HuH-7 (cell line): ENCODE measurements at places on chromosomes 5 and 9.

DNA sequence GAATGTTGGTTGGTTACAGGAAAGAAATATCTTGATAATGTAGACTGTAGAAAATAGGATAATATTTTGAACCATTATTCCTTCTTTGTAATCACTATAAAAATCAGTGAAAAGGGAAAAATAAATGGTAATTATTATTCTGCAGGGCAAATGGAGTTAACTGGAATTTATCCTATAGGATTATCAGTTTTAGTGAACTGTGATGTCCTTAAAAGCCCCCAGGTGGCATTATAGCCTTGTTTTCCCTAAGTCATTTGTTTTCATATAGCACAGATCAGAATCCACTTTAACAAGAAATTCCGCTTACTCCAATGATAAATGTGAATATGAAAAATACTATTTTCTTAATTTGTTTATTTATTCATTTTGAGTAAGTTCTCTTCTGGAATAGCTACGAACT, 26.2 kb upstream of the WDR41 start:
- no peak for DNase-seq

DNA sequence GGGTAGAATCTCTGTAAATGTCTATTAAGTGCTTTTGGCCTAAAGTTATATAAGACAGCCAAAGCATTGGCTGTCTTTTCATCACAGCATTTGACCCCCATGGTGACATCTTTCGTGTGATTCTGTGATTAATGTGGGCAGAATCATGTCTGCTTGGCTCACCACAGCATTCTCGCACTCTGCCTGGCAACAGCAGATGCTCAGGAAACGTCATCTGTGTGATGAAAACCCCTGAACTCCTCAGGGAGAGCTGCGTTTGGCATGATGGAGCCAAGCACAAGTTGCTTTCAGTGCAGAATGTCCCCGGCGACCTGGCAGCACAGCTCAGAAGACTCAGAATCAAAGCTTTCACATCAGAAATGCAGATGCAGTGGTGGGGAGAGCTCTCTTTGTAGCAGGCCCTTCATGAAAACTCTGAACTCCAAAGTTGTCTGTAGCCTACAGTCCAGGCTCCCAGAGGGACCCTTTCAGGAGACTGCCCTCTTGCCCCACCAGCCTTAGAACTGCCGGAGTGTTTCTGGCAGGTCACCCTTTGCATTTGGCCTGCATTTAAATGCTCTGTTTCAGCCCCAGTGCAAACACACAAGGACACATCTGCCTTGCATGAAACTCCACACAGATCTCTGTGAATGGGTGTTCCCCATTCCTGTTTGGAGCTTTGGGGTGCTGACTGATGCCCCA, 155.6 kb upstream of the PANK3 start:
- DNase-seq: no peak

- no peak for DNase-seq
Measured at GRCh38 chr9:123631862-123632261, 275.9 kb downstream of the CRB2 start.

DNA sequence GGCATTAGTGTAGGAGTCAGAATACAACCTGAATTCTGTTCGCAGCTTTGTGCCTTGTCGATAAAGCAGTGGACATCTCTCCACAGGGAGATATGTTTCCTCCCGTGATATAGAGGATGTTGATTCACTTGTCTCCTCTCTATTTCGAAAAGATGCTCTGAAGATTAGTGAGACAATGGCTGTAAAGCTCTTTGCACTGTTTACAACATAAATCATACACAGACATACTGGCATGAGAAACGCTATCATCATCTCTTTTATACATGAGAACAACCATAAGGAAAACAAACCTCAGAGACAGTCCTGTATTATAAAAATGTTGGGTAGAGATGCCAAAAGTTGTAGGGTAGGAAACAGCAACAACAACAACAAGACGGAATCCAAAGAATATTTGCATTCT, 507.4 kb downstream of the RAB3C start:
- DNase-seq: no peak

GRCh38 chr5:179698935-179699615, at the start of gene CANX:
TSS of gene CANX (plus strand) at chr5:179698967. CDS start at chr5:179705682, 6,715 bp downstream.
- DNase-seq: no peak

- no peak for DNase-seq
Measured at GRCh38 chr5:7096294-7096693, 299.6 kb upstream of the ADCY2 start.

DNA sequence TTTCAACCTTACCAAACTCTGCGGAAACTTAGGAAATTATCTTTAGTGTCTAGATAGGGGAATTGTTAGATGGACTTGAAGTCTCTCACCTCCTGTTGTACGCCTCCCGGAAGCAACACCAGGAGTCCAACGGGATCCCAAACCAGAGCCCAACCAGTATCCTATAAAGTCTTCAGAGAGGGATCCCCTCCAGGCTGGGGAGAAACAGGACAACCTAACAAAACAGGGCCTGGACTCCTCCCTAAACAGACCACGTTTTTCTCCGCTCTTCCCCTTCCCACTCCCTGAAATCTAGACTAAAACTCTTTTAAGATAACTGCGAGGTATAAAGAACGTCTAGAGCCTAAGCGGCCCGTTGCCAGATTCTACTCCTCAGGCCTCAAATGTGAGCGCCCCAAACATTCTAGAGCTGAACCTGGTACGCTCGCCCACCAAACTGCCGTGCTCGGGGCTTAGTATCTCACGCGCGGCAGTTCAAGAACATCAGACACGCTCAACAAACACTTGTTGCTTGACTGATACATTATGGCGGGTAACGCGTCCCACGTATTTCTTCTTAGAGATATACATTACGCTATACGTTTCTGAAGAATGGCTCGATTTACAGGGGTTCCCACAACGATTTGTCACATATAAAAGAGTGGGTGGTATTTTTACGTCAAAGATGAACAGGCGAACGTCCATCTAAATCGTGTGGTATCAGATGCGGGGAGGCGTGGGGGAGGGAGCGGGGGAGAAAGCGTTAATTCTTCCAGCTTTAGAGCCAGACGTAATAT, 663 bp upstream of the SMIM27 start:
- peak; percentile 8 for DNase-seq

- no peak for DNase-seq
Measured at GRCh38 chr9:27836661-27837401, 263.6 kb upstream of the C9orf72 start.

GRCh38 chr9:20726144-20726543, 42.1 kb downstream of the FOCAD start:
- no peak for DNase-seq

DNA sequence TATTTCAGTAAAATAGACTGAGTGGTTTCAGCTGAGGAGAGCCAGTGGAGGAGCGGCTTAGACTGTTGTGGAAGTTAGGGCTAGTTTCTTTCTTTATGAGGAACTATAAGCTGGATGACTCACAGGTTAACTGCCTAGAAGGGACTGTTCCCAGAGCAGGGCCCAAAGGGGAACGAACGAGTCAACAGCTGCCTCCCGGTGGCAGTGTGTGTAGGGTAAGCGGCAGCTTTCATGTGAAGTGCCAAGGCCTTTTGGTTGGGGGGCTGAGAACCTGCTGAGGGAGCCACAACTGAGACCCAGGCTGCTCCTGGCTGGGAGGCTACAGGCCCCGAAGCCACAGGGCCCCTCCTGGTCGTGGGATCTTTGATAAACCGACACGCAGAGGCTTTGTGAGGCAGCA, 7.0 kb downstream of the SQSTM1 start:
- DNase-seq: no peak

DNA sequence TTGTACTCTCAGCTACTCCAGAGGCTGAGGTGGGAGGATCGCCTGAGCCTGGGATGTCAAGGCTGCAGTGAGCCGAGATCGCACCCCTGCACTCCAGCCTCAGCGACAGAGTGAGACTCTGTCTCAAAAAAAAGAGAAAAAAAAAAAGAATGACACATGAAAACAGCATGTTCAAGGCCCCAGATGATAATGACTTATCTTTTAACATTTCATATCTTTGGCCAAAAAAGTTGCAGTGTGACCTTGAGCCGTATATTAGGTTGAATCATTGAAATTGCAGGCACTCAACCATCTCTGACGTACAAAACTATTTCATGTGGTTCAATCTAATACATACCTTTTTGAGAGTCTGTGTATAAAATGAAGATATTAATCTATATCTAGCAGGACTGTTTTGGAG, 79.1 kb upstream of the CPEB4 start:
- DNase-seq: no peak

DNA sequence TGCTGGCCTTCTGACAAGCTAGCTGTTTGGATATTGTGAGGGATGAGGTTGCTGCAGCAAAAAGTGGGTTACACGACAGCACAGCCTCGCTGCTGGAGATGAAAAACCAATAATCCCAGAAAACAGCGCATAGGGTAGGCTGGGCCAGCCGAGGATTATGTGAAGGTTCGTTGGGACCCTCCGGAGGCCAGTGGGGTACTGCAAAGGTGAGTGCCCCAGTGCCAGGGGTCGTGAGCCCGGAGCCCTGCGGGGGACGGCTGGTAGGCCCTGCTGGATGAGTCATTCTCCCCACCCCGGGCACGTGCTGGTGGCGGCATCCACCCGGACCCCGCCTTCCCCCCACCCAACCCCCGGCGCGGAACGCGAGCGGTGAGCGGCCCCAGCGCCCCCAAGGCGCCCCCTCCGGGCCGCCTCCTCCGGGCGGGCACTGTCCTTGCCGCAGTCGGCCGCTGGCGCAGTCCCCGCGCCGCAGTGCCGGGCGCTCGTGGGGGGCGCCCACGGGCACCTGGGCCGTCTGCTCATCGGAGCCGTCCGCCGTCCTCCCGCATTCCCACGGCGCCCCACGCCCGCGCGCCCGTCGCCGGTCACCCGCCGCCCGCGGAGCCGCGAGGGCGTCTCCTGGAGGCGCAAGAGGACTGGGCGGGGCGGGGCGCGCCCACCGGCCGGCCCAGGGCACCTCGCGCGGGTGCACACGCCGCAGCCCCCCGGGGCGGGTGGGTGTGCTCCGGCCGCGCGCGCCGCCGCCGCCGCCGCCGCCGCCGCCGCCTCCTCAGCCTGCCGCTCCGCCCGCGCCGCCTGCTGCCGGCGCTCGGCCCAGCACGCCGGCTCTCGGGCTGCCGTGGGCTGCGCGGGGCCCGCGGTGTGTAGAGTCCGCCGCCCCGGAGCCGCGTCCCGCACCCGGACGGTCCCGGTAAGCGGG, at the start of gene PHF24:
PHF24 (plus strand) TSS at position 794 of the 919 bp plus-strand sequence. CDS start 13,014 bp downstream, outside the sequence.
- peak; percentile 29 for DNase-seq

GRCh38 chr5:158099571-158100105, 240.7 kb upstream of the CLINT1 start:
- DNase-seq: no peak

DNA sequence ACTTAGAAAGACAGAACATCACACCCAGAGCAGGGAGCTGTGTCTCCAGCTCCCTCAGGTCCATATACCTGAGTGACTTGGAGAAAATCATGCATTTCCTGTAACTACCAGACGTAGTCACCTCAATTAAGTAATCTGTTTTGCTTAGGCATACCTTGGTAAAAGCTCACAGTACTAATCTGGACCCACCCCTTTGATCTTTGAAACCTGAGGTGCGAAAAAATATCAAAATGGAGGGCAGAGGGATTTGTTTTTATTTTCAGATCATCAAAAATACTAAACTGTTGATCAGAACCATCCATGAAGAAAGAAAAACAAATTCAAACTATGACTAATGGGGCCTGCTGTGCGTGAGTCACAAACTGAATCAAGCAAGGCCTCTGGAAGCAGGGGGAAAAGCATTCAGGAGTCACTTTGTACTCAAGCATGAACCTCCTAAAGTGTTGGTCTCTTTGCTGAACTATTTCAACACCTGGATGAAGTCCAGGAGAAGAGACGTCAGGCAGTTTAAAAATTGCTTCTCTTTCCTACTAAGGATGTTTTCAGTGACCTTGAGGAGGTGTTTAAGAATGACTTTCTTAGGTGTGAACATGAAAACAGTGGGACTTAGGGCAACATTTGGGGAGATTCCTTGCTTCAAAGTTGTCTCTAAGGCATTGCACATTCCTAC, 76.3 kb downstream of the MUSK start:
- no peak for DNase-seq

DNA sequence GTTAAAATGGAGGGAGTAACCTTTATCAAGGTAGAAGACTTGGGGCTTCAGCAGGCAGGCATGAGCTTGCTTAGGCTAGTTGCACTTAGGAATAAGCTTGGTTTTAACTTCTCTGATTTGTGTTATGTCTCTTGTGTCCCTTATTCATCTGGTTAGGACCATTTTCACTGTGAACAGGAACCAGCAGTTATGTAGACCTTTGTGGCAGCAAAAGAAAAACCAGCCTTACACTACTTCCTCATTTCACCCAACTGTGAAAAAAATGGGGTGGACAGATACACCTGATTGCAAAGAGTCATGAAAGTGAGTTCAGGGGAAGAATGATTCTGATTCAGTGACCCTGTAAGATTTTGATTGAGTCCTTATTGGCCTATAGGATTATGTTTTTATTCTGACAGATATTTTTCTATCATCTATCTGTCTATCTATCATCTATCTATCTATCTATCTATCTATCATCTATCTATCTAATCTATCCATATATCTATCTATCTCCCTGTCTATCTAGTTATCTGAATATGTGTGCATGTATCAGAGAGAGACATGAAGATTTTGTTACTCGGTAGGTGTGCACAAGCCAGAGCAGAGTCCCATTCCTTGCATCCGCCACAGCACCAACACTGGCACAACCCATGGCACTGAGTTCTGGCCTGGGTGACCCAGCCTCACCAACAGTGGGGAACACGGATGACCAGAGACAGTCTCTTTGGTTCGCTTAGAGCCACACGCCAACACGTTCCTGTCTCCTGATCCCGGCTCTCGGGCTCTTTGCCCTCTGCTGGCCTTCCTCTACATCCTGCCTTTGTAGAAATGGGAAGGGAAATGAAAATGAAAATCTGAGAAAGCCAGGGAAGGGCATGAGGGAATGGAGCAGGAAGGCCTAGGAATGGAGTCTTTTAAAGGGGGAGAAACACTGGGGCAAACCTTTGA, 1.3 kb upstream of the ZNF366 start:
- no peak for DNase-seq

DNA sequence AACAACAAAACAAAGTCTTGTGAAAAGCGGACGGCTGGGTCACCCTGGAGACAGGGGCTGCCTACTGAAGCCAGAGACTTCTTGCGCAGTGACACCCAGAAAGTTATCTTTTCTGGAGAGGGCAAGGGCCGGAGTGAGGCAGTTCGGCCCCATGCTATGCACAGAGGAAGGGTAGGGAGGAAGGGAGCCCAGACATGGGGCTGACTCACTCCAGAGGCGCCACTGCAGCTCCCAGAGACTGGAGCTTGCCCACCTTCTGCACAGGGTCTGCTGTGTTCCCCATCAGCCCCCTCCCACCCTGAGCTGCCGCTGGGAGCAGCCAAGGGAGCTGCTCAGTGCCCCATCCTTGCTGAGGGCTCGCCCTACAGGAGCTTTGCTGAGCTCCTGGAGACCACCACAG, 13.3 kb downstream of the SLC6A3 start:
- DNase-seq: no peak

DNA sequence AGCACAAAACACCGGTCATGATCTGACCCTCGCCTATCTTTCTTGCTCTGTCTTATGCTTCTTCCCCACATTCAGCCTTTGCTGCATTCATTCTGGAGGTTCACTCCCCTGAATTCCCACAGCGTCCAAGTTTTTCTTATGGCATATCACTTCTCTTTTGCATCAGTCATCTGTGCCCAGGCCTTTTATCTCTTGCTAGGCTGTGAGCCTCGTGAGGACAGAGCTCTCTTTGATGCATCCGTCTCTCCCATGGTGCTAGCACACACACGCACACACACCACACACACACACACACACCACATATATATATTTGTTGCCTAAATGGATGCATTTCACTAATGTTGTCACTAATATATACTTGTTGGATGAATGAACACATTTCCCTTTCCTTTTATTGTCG, 45.8 kb upstream of the ATG10 start:
- no peak for DNase-seq

- DNase-seq: no peak
Measured at GRCh38 chr5:27708534-27708933, 670.1 kb upstream of the CDH9 start.
